ENCODE measurements at places on chromosomes 5 and 9.
A peak's percentile ranks its signal among the peaks of the same experiment; 100 is the strongest.

DNA sequence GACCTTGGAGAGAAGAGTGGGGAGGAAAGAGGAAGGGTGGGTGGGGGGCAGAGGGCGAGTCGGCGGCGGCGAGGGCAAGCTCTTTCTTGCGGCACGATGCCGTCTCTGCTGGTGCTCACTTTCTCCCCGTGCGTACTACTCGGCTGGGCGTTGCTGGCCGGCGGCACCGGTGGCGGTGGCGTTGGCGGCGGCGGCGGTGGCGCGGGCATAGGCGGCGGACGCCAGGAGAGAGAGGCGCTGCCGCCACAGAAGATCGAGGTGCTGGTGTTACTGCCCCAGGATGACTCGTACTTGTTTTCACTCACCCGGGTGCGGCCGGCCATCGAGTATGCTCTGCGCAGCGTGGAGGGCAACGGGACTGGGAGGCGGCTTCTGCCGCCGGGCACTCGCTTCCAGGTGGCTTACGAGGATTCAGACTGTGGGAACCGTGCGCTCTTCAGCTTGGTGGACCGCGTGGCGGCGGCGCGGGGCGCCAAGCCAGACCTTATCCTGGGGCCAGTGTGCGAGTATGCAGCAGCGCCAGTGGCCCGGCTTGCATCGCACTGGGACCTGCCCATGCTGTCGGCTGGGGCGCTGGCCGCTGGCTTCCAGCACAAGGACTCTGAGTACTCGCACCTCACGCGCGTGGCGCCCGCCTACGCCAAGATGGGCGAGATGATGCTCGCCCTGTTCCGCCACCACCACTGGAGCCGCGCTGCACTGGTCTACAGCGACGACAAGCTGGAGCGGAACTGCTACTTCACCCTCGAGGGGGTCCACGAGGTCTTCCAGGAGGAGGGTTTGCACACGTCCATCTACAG, 760 bp downstream of the NPR3 start:
- peak; percentile 48 for DNase-seq

GRCh38 chr5:72786676-72787075, 29.8 kb upstream of the TNPO1 start:
- no peak for DNase-seq

- no peak for DNase-seq
These were observed 127.8 kb upstream of the GLRA1 start for GRCh38 chr5:152052470-152052869.

DNA sequence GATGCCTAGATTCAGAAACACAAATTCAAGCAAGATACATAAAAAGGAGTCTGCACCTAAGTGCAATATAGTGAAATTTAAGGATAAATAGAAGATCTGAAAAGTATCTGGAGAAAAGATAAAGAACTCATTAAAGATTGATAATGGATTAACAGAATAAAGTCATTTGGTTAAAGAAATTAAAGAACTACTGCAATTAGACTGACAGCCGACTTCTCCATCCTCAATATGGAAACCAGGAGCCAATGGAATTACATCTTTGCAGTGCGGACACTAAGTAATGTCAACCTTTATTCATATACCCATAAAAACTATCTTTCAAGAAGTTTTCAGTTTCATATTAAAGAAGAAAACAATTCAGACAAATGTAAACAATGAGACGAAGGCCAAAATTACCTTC, 81.0 kb downstream of the MRPL36 start:
- no peak for DNase-seq

- DNase-seq, result no peak
These were observed 145.6 kb downstream of the LURAP1L start for GRCh38 chr9:12920437-12920836.

DNA sequence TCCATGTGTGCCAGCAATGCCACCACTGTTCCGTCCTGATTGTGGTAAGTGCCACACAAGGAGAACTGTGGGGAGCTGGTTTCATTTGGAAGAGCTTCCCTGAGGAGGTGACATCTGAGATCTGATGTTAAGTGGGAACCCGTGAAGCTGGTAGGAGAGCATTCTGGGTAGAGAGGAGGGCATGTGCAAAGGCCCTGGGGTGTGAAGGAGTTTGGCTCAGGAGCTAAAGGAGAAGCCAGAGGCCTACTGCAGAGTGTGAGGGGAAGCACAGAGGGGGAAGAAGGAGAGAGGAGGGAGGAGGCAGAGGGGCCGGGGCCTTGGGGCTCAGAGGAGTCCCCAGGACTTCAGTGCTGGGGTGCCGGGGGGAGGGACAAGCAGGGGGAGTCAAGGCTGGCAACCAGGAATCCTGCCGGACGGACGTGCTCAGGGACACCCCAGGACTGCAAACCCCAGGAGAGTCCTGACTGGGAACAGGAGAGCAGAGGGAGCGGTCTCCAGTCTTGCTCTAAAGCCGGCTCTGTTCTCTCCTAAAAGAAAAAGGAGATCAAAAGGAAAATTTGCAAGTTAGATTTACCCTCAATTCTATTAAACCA, 19.7 kb downstream of the C9orf50 start:
- no peak for DNase-seq

DNA sequence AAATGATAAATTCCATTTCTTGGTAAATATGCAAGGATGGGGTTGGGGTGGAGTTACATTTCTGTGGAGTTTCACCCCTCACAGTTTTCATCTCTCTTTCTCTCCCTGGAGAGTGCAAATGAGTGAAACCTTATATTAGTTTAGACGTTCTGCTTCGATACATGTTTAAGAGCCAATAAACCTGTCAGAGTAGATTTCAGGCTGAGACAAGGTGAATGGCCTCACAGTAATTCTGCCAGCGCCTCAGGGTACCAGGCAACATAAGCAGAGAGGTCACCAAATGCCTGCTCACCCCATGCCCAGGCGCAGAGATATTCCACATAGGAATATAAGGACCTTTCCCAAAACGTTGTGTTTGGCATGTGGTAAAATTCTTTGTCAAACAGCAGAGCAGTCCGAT, 154.9 kb upstream of the VLDLR start:
- DNase-seq, result no peak

Measured in AG08395 (cell line).